Non-pigmented ciliary epithelial cell (primary cell): ENCODE measurements at places on chromosomes 1 and 21.

- no peak for DNase-seq
These were observed 123.9 kb downstream of the PTBP2 start for GRCh38 chr1:96845464-96845863.

GRCh38 chr1:205976708-205977401 lies 26.3 kb downstream of the RAB7B start:
- no peak for DNase-seq

- DNase-seq, result no peak
These were observed 37.1 kb downstream of the JAK1 start for GRCh38 chr1:64929221-64929620.

GRCh38 chr1:147504801-147505311 lies 36.4 kb upstream of the BCL9 start:
- DNase-seq, result peak; percentile 43

- peak; percentile 96 for DNase-seq
These were observed 4.8 kb downstream of the ENO1 start for GRCh38 chr1:8873506-8874229.

DNA sequence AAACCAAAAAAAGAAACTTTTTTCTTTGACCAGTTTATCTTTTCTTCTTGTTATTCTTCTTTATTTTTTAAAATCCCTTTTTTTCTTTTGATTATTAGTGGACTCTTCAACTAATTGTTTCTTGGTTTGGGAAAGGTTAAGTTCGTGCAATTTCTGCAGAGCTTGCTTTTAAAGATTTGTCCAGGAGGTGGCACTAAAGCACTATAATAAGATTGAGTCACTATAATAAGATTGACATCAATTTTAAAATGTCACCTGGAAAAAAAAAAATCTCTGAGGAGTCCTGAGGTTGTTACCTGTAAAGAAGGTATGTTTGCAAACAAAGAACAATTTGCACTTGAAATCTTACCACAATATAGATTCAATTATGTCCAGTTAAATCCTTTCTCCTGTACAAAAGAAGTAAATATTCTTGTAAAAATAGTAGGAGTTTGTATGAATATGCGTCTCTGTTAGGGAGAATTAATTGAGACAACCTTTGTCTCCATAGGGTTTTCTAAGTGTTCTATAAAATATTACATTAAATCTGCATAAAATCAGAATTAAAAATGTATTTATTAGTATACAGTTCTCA lies 166.7 kb downstream of the ADGRL4 start:
- no peak for DNase-seq
